ENCODE measurements at places on chromosomes 16 and 17.
A peak's percentile ranks its signal among the peaks of the same experiment; 100 is the strongest.

- peak; percentile 78 for DNase-seq
Measured at GRCh38 chr17:35930211-35931065, at the start of gene RDM1. Gene RDM1, minus strand, starts transcription at chr17:35930773. Its CDS starts 46 bp downstream, at chr17:35930727.

DNA sequence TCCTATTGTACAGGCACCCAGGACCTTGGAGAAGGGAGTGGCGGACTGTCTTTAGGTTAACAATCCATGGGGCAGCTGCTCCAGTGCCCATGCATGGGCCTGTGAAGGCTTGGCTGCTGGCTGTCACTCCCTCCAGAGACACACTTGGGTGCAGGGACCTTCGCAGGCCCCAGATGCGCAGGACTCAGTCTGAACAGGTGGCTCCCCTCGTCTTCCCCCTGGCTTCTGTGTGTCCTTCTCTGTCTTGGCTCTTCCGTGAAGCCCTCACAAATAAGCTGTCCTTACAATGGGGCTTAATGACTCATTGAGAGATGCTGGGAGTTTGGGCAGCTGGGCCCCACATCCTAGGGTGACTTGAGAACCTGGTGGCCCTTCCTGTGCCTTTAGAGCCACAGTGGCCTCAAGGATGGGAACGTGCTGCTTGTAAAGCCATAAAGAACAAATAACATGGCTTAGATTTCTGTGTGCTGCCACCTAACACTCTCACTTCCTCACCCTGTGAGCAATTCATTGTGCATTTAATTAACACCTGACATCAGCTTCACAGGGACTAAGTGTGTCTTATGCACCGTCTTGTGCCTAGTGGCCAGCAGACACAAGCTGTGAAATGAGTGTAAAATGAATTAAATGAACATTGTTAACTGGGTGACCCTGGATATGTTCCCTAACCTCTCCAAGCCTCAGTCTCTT lies 340.7 kb downstream of the SNX29 start:
- DNase-seq = no peak

DNA sequence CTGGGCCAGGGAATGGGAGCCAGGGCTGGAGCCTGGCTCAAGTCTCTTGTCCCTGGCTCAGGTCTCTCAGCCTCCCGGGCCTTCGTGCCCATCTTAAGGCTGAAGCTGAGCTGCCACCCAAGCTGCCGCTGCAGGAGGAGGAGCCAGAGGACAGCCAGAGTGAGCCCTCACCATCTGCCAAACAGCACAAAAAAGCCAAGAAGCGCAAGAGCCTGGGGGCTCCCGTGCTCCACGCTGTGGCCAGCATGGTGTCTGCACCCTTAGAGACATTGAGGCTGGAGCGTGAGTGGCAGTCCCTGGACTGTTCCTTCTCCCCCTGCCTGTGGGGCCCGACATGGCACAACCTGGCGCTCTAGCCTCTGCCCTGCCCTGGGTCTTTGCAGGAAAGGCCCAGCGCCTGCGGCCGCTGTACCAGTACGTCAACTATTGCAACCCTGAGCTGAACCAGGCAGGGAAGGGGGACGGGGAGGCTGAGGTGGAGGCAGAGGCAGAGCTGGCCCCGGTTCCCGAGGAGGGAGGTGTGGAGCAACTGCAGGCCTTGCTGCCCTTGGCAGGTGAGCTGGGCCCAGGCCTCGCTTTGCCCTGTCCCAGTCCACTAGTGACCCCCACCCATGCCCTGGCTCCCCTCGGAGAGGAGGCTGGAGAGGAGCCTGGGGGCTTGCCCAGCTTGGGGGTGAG lies 1.3 kb downstream of the C16orf86 start:
- DNase-seq = peak; percentile 85

DNA sequence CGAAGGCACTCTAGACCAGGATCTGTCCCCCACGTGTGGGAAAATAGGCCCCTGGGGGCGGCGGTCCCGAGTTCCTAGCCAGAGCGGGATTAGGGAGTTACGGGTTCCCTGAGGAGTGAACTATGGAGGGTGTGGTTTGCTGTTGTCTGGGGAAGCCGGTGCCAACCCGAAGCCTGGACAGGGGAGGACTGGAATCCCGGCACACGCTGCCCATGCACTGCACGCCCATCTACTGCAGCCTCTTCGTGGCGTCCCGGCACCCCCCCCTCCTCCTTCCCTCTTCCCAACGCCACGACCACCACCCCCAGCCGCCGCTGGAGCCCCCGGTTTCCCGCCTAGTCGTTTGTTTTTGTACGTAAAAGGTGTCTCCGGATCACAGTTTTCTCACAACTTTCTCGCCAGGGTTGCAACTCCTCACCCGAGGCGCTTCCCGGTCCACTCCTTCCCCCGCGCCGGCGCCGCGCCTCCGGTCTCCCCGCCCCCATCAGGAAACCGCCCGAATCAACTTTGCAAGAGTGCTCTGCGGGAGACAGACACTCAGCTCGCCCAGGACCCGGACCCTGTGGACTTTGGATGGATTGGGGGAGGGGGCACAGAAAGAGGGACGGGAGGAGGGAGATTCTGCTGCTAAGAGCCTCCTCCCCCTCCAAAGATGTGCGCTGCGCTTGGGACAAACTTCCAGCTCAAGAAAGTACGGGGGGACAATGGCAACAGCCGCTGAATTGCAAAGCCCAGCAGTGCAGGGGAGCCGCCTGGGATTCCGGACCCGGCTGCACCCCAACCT lies 1.4 kb upstream of the LHX1 start:
- DNase-seq = peak; percentile 26

DNA sequence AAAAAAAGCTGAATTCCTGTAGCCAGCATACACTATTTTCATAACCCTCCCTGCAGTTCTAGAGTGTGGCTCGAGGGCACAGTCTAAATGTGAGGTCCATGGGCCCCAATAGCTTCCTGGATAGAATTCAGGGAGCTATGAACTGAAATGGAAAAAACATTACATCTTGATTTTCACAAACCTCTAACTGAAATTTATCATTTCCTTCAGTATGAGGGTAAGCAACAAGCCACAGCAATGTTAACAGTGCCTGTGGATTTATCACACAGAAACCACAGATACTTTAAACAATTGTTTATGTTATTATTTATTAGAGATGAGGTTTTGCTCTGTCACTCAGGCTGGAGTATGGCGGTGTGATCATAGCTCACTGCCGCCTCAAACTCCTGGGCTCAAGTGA lies 18.2 kb downstream of the TMEM92 start:
- no peak for DNase-seq

DNA sequence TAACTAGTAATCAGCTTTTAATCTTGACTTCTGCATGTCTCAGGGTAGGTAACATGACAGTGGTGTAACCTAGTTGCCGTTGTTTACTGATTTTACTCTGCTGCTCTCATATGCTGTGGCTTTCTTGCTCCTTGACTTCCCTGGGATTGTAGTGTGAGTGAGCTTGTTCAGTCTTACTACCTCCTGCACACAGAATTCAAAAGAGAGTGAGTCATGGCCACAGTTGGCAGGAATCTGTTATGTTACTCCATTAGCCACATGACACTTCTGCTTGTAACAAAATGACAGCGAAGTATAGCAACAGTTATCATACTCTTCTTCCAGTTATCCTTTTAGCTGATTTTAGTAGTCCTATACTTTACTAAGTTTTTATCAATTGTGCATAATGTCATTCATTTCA lies 18.8 kb downstream of the TNRC6A start:
- peak; percentile 33 for DNase-seq

GRCh38 chr17:5758651-5759050 lies 174.3 kb upstream of the NLRP1 start:
- no peak for DNase-seq

DNA sequence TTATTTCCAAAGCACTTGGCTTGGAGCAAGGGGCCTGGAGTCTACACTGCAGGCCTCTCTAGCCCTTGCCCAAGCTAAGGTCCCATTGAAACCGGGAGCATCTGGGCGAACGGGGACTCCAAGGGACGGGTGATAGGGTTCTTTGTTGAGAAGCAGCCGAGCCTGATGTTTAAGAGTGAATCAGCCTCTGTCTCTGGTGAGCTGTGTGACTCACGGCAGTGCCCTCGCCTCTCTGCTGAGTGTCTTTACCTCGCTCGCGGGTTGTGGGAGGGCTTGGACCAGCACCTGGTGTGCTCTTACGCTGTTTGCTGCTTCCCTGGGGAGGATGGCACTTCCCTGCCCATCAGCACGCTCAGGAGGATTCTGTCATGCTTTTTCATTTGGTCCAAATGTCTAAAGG lies 1.3 kb downstream of the HGS start:
- DNase-seq = peak; percentile 41

DNA sequence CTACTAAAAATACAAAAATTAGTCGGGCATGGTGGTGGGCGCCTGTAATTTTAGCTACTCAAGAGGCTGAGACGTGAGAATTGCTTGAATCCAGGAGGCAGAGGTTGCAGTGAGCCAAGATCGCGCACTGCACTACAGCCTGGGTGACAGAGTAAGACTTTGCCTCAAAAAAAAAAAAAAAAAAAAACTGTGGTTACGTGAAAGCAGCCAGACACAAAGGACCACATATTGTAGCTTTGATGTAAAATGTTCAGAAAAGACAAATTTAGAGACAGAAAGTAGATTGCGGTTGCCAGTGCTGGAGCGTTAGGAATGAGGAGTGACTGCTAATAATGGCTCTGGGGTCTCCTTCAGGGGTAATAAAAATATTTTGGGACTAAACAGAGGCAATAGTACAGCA lies 4.0 kb upstream of the MEAK7 start:
- peak; percentile 52 for DNase-seq

DNA sequence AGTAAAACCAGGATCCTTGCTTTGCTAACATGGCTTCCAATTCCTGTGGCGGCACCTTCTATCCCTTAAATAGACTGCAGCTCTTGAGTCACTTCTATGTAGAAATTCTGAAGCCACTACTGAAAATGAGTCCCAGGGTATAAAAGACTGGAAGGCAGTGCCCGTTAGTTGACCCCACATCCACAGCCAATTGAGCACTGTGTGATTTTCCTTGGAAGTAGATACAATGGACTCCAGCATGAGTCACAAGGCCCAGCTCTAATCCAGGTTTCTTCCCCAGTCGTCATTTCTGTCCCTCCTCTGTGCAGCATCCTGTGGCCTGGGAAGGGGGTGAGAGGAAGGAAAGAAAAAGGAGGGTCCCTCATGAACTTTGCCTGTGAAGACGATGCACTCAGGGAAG lies 69.5 kb downstream of the HLF start:
- no peak for DNase-seq

GRCh38 chr16:75486676-75487313 lies 8.4 kb downstream of the CHST6 start:
- no peak for DNase-seq

GRCh38 chr16:49127103-49127502 lies 154.5 kb downstream of the CBLN1 start:
- DNase-seq = no peak

DNA sequence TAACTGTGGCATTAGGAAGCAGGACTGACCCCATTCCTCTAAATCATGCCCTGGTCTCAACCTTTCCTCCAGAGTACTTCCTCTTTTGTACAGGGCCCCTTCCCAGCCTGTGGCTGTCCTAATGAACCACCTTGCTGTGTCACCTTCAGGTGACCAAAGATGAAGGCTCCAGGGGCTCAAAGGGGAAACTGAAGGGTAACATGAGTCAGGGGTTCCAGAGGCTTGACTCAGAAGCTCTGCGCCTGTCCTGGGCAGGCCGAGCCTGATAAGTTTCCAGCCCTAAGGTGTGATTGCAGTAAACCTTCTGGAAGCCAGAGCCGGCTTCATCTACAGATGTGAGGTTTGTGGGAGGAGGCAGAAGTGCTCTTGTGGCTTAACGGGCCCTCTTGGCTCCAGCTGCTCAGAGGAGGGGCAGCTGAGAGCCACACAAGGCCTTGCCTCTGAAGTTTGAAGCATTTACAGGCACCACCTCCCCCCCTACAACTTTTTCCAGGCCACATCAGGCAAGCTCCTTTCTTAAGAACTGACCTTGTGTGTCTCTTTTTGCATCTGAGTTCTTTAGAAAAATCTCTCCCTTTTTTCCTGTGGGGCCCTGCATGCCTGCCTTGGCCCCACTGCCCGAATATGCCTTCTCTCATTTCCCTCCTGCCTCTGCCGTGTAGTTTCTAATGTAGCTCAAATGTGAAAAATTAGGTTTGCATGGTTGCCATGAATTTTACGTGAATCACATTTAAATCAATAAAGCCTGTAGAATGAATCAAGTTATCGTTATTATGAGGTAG lies 149.9 kb downstream of the CLEC16A start:
- peak; percentile 36 for DNase-seq

DNA sequence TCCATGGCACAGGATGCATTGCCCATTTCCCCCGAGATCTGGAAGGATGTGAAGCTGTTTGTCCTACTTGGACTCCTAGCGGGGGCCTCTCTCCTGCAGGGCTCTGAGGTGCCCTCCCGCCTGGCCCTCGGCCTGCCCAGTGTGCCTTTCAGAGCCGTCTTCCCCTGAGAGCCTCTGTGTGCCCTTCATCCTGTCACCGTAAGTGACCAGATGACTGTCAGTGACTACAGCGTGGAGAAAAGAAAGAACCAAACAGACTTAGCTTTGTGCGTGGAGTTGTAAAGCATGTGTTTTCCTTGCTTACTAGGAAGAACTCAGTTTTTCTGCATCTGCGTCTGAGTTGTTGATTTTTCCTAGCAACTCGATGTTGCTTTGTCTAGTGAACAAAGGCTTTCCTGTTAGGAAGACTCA lies 56.1 kb downstream of the BANP start:
- no peak for DNase-seq

- no peak for DNase-seq
Measured at GRCh38 chr17:19331543-19332245, 30.8 kb downstream of the B9D1 start.

DNA sequence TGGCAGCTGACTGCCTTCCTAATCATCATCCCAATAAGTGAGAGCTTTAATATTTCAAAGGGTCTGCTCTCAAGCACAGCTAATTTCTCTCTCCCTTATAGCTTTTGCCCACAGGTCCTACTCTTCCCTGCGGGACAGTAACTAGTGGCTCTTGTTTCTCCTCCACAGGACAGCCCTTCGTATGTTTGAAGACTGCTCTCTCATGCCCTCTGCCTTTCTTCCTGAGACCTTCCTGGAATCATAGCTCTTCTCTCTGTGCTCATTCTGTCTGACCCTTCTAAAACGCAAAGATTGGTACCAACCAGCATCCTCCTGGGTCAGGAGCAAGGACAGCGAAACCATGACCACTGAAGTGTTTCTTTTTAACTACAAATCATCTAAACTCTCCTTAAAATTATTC lies 168.9 kb downstream of the GRIN2A start:
- no peak for DNase-seq

- peak; percentile 89 for DNase-seq
Measured at GRCh38 chr16:88442727-88443576, 10.1 kb upstream of the ZFPM1 start.

DNA sequence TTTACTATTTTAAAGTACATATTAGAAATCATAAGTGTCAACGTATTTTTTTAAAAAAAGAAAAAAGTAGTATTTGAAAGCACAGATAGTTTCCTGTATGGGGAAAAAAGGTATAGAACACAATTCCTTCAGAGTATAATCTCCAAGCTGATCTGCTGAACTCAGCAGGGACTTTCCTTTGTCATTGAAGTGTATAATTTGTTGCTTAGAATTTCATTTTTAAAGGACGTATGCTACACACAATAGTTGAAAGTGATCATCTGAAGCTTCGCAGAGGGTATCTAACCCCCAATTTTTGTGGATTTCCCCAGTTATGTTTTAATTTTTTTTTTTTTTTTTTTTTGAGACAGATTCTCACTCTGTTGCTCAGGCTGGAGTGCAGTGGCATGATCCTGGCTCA lies 20.2 kb upstream of the MAPT start:
- DNase-seq = no peak

- no peak for DNase-seq
Measured at GRCh38 chr16:56368545-56368944, 56.8 kb downstream of the AMFR start.

- DNase-seq = no peak
Measured at GRCh38 chr17:75808905-75809621, 24.5 kb downstream of the UNK start.

Measured in CD4-positive, alpha-beta T cell treated with Interleukin-17A for 4 hours (primary cell).